ENCODE measurements at places on chromosomes 13 and 19. TPM values are rescaled to one million over a fixed set of nuclear protein-coding genes. Genes with fewer than 3 reads are reported as not detected.

GRCh38 chr19:54532528-54532927 is 29.9 kb downstream of the LAIR2 start:
- DNase-seq, result no peak

- DNase-seq, result no peak
These were observed 6.5 kb downstream of the ARHGEF18 start for GRCh38 chr19:7355151-7355820.

DNA sequence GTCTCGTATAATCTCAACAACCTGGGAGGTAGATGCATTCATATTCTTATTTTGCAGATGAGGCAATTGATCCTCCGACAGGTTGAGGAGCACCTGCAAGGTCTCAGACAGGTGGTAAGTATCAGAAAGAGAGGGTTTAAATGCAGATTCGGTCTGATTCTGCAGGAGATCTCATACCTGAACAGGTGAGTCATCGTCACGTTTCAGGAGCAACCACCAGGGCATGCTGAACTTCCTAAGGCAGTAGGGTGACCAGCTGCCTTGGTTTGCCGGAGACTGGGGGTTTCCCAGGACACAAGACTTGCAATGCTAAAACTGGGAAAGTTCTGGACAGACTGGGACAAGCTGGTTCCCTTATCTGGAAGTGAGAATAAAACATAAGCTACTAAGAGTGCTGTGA is 68.8 kb upstream of the TSHZ3 start:
- no peak for DNase-seq

DNA sequence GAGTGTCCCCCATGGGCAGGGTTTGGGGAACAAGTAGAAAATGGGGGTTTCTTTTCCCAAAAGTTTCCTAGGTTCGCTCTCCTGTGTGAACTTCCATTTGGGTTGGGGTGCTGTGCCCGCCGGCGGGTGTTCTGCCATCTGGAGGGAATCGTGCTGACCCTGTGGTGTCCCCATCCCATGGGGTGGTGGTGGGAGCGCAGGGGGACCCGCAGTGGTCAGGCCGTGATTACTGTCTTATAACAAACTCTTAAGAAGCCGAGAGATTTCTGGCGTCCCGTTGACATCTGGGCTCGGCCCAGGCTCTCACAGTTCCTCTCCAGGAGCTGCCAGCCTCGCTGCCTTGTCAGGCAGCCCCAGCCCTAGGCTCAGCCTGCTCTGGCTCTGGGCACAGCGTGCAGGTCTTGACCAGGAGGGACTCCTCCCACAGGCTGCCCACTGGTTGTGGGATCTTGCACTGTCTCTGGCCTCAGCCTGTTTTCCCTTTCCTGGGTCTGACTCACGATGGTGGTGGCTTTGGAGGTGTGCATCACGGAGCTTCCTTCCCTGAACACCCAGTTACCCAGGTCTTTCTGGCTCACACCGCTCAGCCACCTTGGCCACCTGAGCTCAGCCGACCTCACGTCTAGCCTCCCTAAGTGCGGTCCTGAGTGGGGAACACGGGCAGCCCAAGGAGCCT is 34.5 kb downstream of the PLEKHJ1 start:
- no peak for DNase-seq

DNA sequence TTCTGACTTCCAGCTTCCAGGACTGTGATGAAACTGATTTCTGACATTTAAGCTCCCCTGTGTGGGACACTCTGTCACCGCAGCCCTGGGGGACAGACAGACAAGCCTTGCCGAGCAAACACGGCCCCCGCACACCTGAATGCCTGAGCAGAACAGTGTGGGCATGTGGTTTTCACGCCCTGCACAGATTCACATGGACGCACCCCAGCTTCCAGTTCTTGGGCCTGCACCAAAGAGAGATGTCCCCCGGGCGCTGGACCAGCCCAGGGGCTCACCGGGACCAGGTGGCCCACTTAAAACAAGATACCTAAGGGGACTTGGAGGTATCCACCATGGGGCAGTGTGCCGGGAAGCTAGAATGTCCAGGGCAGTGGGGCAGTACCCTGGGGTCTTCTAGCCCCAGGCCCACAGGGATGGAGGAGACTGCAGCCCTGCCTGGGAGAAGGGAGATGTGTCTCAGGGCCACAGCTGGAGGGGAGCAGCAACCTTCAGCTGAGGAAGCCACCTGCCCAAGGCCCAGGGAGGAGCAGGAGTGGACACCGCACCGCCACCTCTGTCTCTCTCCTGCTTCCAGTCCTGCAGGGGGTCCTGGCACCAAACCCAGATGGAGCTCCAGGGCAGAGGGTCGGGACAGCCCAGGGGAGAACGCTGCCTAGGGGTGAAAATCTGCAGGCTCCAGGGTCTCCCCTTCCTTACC is 50.5 kb downstream of the SOX1 start:
- no peak for DNase-seq

DNA sequence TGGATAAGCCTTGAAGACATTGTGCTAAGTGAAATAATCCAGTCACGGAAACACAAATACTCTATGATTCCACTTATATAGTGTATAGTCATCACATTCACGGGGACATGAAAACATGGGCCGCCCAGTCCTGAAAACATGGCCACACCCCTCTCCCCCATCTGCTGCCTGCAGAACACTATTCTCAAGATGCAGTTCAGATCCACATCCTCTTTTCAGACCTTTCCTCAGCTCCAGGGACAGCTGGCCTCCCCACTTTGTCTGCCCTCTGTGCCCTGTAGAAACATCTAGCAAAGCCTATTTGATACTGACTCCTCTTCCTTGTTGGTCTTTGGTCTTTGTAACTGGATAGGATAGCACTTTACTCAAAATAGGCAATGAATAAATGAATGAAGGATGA is 8.3 kb downstream of the RFX2 start:
- DNase-seq, result no peak

- no peak for DNase-seq
These were observed 146.4 kb upstream of the GPC6 start for GRCh38 chr13:93080166-93080565.

GRCh38 chr19:37980419-37981170 is 73.6 kb downstream of the SIPA1L3 start:
- DNase-seq, result no peak

The ZNF132 gene
- polyA plus RNA-seq, result 0.38 TPM

The KLK15 gene
- polyA plus RNA-seq, result not detected

The ATP8B3 gene
- 0.63 TPM for polyA plus RNA-seq

The IL12RB1 gene
- 0.75 TPM for polyA plus RNA-seq

Data from aorta (tissue), 5 donors.